IPS-NIHi11 (cell line): ENCODE measurements at places on chromosomes 16 and 17.
A peak's percentile ranks its signal among the peaks of the same experiment; 100 is the strongest.

DNA sequence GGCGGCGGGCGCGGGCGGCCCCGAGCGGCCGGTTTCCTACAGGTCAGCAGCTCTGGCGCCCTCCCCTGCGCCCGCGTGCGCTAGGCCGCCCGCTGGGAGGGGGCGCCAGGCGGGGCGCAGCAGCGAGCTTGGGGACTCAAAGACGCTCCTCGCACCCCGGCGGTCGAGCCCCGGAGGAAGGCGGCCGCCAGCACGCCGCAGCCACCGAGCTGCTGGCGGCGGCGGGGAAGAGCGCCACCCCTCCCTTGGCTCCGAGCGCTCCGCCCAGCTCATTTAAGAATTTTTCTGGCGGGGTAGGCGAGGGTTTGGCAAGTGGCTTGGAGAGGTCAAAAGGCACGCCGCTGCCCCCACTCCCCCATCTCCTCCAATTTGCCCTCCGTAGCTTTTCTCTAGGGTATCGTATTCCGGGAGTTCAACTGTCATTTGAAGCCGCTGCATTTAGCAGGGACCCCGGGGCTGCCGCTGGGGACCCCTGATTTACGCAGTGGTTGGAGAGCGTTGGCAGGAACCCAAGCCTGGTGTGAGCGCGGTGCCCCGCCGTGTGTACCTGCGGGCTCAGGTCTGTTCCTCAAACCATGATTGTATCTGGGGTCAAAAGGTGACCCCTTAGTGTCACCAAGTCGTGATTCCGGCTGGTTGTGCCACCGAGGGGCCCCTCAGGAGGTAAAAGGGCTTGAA, 59.5 kb upstream of the GSE1 start:
- no peak for DNase-seq

- peak; percentile 71 for DNase-seq
Measured at GRCh38 chr16:12271006-12271405, 294.5 kb downstream of the SNX29 start.

GRCh38 chr16:62752854-62753253, 716.6 kb upstream of the CDH8 start:
- DNase-seq = no peak

DNA sequence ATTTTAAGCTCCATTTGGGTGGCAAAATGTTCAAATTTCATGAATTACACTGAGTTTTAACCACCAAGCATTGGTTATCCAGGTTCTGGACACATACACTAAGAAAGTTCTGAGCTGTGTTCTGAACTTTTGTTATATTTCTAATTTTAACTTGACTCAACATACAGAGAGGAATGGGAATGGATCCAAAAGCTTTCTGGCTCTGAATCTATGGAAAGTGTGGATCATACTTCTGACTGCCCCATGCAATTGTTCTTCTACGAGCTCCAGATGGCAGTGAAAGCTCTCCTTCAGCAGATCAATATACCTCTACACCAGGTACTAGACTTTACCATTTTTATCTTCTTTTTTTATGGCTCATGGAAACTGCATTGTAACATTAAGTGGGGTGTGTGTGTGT, 113.0 kb upstream of the NOG start:
- no peak for DNase-seq

DNA sequence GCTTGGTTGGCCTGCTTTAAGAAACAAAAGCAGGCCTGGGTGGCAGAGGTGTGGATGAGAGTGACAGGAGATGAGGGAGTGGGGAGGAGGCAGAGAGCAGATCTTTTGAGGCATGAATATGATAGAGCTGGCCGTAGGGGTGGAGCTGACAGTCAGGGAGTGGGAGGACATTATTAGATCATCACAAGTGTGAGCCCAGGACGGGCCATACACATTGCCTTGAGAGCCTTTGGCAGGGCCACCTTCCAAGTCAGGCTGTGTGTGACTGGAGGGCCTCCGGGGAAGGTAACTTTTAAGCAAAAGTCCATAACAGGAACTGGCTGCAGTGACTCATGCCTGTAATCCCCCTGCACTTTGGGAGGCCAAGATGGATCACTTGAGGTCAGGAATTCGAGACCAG, 26.3 kb downstream of the GINS3 start:
- no peak for DNase-seq

- no peak for DNase-seq
Measured at GRCh38 chr17:63293323-63294075, 152.6 kb downstream of the CYB561 start.

DNA sequence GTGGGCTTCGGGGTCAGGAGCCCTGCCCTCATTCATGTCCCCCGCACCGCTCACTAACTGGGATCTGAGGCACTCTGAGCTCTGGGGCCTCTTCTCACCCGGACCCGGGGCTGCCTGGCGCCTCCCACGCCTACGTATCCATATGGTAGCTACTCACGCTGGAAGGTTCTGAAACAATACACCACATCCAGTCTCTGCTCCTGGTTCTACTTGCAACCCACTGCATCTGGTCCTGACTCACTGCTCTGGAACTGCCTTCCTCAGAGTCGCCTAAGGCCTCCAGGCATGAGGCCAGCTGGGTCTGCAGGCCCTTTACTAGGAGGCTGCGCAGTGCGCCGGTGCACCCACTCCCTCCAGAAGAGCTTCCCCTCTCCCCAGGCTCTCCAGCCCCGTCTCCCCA, 18.1 kb downstream of the USP36 start:
- no peak for DNase-seq

DNA sequence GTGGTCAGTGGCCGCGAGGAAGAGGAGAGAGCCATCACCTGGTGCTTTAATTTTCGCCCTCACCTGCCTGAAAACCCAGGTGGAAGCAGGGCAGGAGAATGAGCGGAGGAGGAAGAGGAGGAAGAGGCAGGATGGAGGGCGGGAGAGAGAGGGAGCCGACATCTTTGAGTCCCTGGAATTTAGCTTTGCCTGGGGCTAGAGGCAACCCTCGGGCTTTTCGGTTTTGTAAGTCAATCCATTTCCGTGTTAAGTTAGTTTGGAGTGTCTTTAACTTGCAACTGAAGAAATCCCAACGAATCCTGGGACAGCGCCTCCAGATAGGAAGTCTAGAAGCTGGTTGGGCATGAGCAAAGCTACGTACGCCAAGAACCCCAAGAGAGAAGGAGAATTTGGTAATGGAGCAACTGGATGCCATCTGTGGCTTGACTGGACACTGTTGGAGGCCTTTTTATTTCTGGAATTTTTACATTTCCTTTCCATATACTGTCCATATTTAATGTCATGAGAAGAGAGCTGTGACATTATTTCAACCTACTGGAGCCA, 36.9 kb upstream of the ATP2A3 start:
- DNase-seq = no peak

GRCh38 chr16:83928341-83929055, 24.5 kb upstream of the OSGIN1 start:
- no peak for DNase-seq

GRCh38 chr16:78906135-78906534, 694.4 kb downstream of the MAF start:
- DNase-seq = peak; percentile 61

- DNase-seq = no peak
Measured at GRCh38 chr16:59783191-59783590, 1049.1 kb upstream of the GOT2 start.

DNA sequence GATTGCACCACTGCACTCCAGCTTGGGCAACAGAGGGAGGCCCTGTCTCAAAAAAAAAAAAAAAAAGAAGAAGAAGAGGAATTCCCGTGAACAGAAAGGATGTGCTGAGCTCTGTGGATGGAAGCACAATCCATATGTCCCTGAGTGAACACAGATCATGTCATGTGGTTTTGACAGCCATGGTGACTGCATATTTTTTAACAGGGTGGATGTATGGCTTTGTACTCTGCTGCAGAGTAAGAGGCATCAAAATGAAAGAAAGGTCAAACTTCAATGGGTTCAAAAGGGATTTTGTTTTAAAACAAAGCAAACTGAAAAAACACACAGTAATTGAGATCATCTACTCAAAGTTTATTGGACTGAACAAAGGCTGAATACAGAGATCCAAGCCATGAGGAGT, 31.5 kb downstream of the MXRA7 start:
- no peak for DNase-seq
